ENCODE measurements at places on chromosomes 2 and 18.

DNA sequence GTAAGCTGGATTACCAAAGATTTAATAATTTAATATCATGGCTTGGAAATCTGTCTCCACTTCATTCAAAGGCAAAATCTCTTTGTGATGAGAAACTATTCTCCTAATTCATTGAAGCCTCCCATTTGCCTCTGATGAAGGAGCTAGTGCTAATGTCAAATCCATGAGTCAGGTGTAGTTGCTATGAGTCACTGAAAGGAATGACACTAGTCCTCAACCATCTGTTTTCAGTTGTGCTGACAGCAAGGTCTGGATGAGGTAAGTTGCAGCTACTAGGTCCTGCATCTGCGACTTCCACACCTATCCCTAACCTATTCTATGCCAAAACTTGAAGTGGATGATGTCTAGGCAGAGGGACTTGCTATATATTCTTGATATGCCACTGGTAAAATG, 324.0 kb upstream of the UBE2E3 start:
- DNase-seq, result no peak

- DNase-seq, result peak; percentile 18
Observed at GRCh38 chr18:8730080-8730827, 24.9 kb downstream of the MTCL1 start.

DNA sequence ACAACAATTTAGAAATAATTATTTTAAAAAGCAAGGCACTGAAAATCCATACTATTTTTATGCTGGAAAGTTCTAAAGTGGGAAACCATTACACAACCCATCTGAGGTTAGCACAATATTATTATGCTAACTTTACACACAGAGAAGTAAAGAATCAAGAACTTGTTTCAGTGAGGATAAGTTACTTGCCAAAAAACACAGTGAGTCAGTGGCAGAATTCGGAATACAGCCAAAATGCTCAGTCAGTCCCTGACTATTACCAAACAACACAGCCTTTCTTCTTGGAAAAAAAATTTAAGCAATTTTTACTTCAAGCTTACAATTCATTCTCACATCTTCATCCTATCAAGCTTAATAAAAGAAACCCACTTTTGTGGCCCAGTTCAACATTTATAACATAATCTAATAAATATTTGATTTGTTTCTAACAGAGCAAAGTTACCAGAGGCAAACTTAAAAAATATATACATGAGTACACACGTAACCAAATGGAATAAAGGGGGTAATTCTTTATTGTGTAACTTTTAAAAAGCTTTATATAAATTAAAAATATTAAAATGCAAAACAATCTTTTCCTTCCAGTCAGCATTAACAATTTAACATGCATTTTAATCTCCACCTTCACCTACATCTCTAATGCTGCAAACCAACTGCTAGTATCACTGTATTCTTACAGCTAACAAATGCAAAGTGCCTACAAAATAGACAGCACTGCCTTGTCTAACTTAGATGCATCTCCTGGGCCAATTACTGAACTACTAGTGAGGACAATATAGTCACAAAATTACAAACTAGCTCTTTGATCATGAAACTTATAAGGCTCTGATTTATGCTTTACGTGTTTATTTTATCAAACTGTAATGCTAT, 55.2 kb downstream of the CCDC88A start:
- DNase-seq, result peak; percentile 77

DNA sequence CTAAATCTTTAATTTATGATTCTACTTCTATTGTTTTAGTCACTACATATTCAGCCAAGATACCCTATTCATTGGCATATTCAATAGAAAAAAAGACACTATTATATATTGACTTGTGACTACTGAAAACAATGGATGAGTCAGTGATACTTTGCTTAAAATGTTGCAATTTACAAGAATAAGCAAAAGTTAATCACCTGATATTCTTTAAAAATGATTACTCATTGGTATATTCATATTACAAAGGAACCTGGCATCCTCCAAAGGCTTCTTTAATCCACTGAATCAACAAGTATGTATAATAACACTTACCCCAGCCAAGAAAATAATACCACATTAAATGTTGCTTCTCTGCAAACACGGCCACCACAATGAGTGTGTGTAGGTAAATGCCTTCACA, 87.8 kb downstream of the CALCRL start:
- DNase-seq, result no peak

- DNase-seq, result peak; percentile 41
Observed at GRCh38 chr18:2547477-2548087, 23.7 kb downstream of the METTL4 start.
